Myometrial cell (primary cell): ENCODE measurements at places on chromosomes 1 and 21. TPM values are rescaled to one million over a fixed set of nuclear protein-coding genes. Genes with fewer than 3 reads are reported as not detected.

Gene TEKT2
- total RNA-seq = not detected in 2 replicates

Gene UQCRH
- total RNA-seq = 479 and 585 TPM in 2 replicates

Gene ARHGEF16
- not detected in 2 replicates for total RNA-seq

Gene SPRR3
- not detected in 2 replicates for total RNA-seq

Gene GNG4
- 0.86 and 7.6 TPM in 2 replicates for total RNA-seq

Gene AKR7A2
- 160 and 188 TPM in 2 replicates for total RNA-seq

Gene SELP
- total RNA-seq = not detected in 2 replicates

Gene ANKRD35
- total RNA-seq = 4.8 and 5.5 TPM in 2 replicates

Gene GALNT2
- 91.4 and 96.6 TPM in 2 replicates for total RNA-seq

Gene SPATA21
- not detected in 2 replicates for total RNA-seq

Gene KCNA3
- total RNA-seq = under 0.01 TPM in 1 of 2 replicates, not detected in the other

Gene NRAS
- 59.1 and 68.9 TPM in 2 replicates for total RNA-seq

Gene CFHR1
- 0.29 TPM in 1 of 2 replicates, not detected in the other for total RNA-seq

Gene WNT4
- total RNA-seq = 0.18 TPM in 1 of 2 replicates, not detected in the other

Gene HJV
- not detected in 2 replicates for total RNA-seq

Gene TFAP2E
- under 0.01 TPM in 1 of 2 replicates, not detected in the other for total RNA-seq

Gene CLCA4
- total RNA-seq = not detected in 2 replicates

Gene CRNN
- not detected in 2 replicates for total RNA-seq

Gene FAM177B
- total RNA-seq = not detected in 2 replicates

Gene YBEY
- total RNA-seq = 24.6 and 30.3 TPM in 2 replicates

Gene LIN28A
- total RNA-seq = not detected in 2 replicates

Gene HPCA
- 0.29 TPM in 1 of 2 replicates, not detected in the other for total RNA-seq

Gene OR2W3
- total RNA-seq = not detected in 2 replicates

Gene LRRC38
- total RNA-seq = not detected in 2 replicates

Gene NPPB
- not detected in 2 replicates for total RNA-seq

Gene RAD54L
- 5.8 and 6.1 TPM in 2 replicates for total RNA-seq

Gene HEATR1
- 19.6 and 25.7 TPM in 2 replicates for total RNA-seq

Gene FCRL1
- total RNA-seq = not detected in 2 replicates

Gene CA6
- not detected in 2 replicates for total RNA-seq

Gene CMPK1
- total RNA-seq = 78.4 and 100 TPM in 2 replicates

Gene TMEM63A
- 9.2 and 16.7 TPM in 2 replicates for total RNA-seq

Gene TMEM81
- total RNA-seq = 0.29 and 3.2 TPM in 2 replicates
